ENCODE measurements at places on chromosomes 4 and X.

- DNase-seq: no peak
Measured at GRCh38 chr4:1206299-1207156, 34.1 kb upstream of the SPON2 start.

DNA sequence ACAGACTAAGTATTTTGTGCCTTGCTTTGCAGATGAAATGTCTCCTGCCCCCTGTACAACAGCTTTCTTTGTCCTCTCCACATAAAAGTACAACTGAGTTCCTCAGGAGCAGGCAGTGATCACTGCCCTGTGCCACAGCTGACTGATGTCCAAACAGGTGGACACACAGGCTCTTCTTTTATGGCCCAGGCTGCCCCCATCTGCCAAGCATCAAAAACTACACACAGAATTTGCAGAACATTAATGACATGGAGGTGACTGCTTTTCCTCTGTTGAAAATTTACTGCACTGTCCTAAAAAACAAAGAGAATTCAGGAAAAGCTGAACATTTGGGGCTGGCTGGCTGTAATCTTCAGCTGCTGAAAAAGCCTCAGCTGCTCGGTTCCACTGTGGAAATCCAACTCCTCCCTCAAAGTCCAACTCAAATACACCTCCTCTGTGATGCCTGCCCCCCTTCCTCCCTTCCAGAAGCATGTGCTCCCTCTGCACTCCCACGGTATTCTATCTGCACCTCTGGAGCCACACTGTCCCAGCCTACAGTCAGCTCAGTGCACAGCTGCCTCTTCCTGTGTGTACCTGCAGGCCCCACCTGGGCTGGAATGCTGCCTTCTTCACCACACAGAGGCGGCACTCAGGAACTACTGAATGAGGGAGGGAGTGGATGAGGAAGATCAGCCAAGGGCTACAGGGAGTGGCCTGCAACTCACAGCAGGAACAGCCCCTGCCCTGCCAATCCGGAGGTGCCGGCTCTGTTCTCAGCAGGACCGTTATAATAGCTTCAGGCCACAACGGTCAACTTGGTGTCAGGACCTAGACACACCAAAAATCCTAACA, 10.3 kb downstream of the AFAP1 start:
- no peak for DNase-seq

GRCh38 chrX:132442691-132443090, 46.1 kb downstream of the MBNL3 start:
- no peak for DNase-seq

DNA sequence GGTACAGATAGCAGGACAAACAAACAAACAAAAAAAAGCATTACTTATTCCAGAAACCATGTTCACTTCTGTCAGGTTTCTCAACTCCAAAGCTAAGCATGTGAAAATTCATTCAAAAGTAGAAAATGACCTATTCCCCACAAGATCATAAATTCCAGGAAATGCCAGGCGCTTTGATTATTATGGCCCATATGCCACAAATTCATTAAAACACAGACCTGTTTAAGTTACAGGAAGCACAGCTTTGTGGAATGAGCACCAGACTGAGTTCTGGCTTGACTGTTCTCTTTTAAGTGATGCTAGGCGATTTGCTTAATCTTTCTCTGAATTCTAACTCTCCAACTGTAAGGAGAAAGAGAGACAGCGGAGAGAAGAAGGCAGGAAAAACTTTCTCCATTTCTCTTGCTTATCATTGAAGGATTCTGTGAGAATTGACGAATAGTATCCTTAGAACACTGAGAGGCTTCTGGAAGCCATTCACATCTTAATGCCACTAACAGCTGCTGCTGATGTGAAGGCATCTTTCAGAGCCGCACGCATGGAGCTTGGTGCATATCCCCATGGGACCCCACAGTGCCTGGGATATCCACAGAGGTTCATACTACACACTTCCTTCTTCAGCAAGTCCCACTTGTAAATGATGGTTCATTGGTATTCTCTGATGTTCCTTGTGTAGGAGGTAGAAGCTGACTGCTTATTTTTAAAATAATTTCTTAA, 138.0 kb downstream of the ZNF674 start:
- DNase-seq: no peak

- DNase-seq: no peak
Measured at GRCh38 chr4:123102897-123103471, 180.6 kb upstream of the NUDT6 start.

DNA sequence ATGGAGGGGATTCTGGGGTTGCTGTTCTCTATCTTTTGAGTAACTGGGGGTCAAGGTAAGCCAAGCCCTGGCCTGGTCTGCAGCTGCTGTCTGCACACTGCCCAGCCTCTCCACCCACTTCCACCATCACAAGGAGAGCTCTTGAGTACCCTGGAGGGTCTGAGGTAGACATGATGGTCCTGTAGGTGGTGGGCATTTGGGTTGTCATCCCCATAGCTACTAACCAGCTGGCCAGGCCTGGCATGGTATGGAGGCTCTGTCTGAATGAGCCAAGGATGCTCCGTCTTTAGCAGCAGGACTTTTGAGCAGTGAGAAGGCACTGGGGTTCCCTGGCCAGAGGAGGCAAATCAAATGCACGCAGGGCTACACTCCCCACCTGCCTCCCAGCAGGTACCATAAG, 82.7 kb downstream of the NHSL2 start:
- no peak for DNase-seq

GRCh38 chr4:96052827-96053226, 212.9 kb downstream of the PDHA2 start:
- no peak for DNase-seq

DNA sequence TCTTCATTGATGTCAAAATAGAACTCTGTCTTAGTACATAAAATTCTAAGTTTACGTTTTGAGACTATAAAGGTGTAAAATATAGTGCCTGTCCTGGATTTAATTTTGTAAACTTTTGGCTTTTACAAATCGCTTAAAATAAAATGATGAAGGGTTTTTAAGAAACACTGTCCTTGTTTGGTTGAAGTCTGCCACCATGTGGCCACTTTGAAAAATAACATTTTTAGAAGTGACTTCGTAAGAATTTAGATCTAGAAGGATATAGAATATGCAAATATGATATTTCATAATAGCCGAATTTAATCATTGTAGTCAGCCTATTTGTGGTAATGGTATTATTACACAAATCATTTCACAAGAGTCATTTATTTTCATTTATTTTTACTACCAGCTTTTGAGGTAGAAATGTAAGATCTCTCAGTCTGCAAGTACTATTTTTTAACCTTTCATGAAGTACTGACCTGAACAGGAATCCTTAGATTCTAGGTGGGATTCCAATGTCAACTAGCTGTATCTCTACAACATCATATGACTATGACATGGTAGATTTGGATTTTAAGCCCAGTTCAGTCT, 31.0 kb upstream of the FAT4 start:
- DNase-seq: no peak

Data from stimulated activated CD8-positive, alpha-beta memory T cell treated with anti-CD3 and anti-CD28 coated beads, Interleukin-4, amount 100 ng/mL, for 1 hour (primary cell).